NCI-H1694 (cell line): ENCODE measurements at places on chromosomes 3 and 15.
A peak's percentile ranks its signal among the peaks of the same experiment; 100 is the strongest.

GRCh38 chr15:92599394-92599970 lies 56.1 kb downstream of the FAM174B start:
- no peak for DNase-seq

GRCh38 chr3:134650431-134651346 lies at the start of gene KY:
TSS of gene KY (minus strand) at chr3:134651022. CDS start at chr3:134650960, 62 bp downstream.
- no peak for DNase-seq

GRCh38 chr3:87329065-87329464 lies 52.7 kb upstream of the POU1F1 start:
- no peak for DNase-seq

DNA sequence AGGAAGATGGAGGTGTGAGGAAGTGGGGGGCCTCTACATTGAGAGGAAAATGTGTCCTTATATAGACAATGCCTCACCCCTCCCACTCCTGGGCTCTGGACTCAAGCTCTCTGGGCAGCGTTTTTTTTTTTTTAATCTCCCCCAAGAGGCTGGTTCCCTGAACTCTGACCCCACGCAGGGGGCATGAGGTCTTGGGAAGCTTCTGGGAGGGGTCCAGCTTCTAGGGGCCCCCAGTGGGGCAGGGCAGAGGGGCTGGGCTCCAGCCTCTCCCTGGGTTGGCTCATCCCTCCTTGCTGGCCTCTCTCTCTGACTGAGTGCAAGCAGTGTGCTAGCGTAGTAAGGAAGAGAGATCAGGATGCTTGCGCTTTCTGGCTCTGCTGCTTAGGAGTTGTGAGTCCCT lies 101.4 kb upstream of the HACD2 start:
- DNase-seq = no peak

GRCh38 chr3:112860898-112861297 lies 14.2 kb upstream of the CD200R1L start:
- no peak for DNase-seq

DNA sequence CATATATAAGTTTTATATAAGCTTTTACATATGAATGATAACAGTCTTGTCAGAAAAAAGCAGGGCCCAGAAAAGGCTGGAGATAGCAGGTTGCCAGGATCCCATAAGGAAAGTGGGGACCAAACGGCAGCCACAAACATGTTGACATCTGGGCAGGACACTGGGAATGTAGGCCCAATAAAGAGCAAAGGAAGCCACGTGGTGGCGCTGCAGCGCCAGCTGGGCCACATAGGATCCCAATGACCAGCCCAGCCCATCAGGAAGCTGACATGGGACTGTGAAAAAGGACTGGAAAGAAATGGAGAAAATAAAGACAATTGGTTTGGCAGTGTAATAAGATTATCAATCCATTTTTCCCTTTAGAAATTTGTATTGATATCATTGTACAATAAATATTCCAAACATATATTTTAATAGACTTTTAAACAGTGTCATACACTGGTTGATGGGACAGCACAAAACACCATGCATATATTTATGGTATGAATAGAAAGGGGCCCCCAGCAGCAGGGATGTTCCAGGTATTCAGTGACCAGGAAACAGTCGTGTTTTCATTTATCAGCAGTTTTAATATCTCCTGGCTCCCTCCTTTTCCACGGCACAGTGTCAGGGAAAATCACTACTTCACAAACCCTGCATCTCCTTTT lies 89.0 kb upstream of the STRIT1 start:
- DNase-seq = peak; percentile 69

DNA sequence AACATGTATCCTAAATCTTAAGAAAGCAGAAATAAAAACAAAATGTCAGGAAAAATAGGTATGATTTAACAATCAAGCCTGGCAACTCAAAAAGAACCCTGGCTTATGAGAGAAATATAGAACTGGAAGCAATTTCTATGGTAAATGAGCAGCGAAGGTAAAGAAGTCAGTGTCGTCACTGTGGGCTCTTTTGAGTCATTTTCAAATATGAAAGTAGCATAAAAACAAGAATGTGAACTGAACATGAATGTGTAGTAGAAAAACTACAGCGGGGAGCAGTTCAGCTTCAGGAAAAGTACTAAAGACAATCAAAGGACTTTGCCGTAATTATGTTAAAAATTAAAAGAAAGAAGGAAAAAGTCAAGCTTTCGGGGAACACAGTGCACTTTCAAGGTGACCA lies 17.5 kb downstream of the LSG1 start:
- no peak for DNase-seq

DNA sequence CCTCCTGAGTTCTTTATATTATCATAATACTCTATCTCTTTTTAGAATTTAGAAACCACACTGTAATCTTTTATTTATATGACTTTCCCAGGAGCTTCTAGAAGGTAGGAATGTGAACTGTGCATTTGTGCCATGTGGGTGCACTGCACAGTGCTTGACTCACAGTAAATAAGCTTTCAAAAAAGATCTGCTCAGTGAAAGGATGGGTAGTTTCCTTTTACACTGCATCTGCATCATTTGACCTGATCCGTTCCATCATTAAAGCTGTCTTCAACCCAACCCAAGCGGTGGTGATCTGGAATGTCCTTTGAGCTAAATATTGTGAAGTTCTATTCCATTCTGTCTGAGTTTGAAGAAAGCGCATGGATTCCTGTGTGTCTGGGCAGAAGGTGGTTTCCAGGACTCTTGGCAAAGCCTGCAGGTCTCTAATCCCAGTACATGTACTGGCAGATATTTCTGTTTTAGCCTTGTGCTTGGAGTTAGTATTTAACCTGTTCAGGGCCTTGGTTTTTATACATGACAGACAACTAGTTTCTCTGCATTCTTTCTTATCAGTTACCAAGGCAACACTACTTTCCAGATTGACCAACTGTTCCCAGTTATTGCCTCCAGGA lies 96.7 kb downstream of the DHX30 start:
- DNase-seq = no peak

- DNase-seq = no peak
These were observed 21.0 kb downstream of the PDZRN3 start for GRCh38 chr3:73603762-73604171.

DNA sequence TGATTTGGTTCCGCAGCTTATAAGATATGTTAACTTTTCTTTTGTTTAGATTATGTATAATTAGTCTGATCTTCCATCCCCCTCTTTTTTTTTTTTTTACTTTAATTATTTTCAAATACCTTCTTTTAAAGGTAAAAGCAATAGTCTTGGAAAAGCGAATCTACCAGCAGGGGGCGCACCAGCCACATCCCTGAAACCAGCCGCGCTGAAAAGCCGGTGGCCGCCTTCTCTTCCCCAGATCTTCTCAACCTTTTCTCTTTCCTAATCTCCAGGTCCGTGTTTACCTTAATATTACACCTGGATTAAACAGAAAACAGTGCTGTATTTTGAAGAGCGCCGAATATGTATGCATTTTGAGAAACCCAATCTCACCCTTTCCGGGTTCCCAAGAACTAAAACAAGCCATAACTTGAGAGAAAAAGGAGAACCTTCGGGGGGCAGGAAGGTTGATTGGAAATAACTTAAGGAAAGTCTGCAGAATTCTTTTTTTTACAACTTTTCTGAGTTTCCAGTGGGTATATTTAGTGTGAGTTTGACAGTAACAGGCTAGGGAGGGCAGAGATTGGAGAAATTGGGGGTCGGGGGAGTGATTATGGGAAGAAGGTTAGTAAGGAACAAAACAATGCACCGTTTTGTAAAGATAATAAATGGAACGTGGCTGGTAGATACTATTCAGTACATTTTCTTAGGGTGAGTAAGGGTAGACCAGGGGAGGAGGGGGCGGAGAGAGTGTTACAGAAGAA lies 2.0 kb upstream of the SOX2 start:
- DNase-seq = peak; percentile 52

DNA sequence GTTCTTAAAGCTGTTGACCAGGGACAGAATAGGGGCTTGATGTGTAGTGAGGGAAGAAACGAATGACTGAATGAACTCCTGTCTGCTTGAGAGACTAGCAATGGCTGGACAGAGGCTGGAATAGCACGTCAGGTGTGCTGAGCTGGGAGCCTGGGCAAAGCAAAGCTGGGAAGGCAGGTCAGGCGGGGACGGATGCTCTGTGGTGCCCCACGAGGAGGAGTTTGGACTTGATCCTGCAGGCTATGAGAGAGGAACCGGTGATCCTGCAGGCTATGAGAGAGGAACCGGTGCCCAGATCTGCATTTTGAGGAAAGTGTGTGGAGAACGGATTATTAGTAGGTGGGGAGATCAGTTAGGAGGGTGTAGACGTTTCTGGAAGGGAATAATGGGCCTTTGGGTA lies 31.3 kb upstream of the PSTPIP1 start:
- no peak for DNase-seq

GRCh38 chr15:39665629-39666250 lies 84.9 kb downstream of the THBS1 start:
- DNase-seq = no peak

GRCh38 chr3:136141291-136141785 lies 54.8 kb downstream of the MSL2 start:
- DNase-seq = no peak

GRCh38 chr3:59938828-59939227 lies 889.0 kb upstream of the CFAP20DC start:
- no peak for DNase-seq

DNA sequence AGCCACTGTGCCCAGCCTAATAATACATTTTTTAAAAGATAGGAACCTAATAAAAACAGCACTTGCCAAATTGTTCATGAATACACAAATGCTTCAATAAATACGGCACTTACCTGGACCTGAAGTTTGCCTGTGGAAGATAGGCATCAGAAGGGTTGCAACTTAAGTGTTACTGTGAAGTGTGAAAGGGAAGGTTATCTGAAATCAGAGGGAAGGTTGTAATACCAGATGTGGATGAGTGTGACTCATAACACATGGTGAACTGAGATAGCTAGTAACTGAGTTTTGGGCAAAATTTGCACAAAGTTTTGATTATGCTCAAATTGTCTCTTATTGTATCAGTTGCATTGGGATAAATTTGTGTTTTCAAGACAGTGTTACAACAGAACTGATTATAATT lies 68.0 kb downstream of the ATP11B start:
- DNase-seq = no peak

DNA sequence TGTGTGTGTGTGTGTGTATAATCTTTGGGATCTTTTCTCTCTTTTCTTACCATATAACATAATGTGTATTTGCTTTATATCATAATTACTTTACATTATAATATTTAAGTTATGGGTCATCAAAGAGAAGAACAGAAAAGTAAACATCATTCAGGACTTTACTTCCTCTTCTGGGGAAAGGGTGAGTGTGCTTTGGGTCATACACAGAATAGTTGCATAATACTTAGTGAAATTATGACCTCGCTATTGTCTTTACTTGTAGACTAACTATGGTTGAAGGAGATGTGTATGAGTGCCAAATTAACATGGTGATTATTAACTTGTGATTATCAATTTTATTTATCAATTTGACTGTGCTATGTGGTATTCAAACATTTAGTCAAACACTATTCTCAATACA lies 1086.9 kb downstream of the DIPK2A start:
- DNase-seq = no peak

DNA sequence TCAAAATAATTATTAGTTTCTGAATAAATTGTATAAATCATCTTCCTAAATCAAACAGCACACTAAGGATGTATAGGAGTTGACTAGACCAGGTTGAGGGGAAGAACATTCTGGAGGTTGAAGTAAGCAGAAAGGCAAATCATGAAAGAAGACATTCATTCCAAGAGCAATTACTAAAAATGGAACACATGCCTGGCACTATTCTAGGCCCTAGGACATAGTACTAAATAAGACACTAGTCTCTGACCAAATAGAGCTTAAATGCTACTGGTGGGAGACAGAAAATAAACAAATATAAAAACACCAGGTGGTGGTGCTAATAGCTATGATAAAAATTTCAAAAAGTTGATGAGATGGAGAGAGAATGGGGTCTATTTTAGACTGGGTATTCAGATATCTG lies 190.1 kb downstream of the TBC1D5 start:
- no peak for DNase-seq
